CD4-positive, alpha-beta T cell treated with Interleukin-4 for 1 hour (primary cell): ENCODE measurements at places on chromosomes 12 and 14.

GRCh38 chr14:58167057-58167456 lies 15.0 kb upstream of the ARMH4 start:
- DNase-seq = no peak

GRCh38 chr14:100618318-100618693 lies 31.1 kb upstream of the BEGAIN start:
- DNase-seq = no peak

DNA sequence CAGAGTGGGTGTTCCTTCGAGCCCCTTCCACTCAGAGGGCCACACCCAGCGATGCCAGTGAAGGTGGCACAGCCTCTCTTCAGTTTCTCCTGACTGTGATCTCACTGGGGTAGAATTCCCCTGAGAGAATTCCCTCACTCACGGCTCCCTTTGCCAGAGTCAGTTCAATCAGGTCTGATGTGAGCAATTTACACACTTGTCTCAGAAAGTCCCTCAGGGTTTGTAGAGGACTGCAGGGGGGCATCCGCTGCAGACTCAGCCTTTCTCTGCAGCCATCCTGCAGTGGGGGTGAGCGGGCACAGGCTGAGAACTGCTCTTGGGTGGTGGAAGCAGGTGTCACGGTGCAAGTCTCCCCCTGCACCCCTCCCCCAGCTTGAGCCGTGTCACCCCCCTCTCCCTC lies 205.4 kb upstream of the PRMT8 start:
- no peak for DNase-seq

- DNase-seq = no peak
Observed at GRCh38 chr12:114850661-114851275, 166.8 kb upstream of the TBX3 start.
